ENCODE measurements at places on chromosomes 4 and X. TPM values are rescaled to one million over a fixed set of nuclear protein-coding genes. Genes with fewer than 3 reads are reported as not detected.

DNA sequence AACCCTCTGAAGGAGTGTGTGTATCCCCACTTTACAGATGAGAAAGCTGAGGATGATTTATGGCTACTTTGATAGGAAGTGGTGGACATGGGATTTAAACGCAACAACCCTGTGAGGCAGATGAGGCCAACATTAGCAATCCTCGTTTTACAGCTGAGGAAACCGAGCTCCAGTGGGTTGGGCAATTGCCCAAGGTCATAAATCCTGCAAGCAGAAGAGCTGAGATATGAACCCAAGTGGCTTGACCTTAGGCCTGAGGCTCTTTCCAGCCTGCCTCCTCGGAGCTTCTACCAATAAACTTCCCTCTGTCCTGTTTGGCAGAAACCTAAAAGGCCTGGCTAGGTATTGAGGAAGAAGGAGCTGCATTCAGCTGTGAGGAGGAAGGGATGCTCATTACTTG is 185.5 kb upstream of the RBPJ start:
- no peak for DNase-seq
- H3K27ac ChIP-seq: no peak overlapping the region
- H3K36me3 ChIP-seq: no peaks in the 10 kb centered on the region

DNA sequence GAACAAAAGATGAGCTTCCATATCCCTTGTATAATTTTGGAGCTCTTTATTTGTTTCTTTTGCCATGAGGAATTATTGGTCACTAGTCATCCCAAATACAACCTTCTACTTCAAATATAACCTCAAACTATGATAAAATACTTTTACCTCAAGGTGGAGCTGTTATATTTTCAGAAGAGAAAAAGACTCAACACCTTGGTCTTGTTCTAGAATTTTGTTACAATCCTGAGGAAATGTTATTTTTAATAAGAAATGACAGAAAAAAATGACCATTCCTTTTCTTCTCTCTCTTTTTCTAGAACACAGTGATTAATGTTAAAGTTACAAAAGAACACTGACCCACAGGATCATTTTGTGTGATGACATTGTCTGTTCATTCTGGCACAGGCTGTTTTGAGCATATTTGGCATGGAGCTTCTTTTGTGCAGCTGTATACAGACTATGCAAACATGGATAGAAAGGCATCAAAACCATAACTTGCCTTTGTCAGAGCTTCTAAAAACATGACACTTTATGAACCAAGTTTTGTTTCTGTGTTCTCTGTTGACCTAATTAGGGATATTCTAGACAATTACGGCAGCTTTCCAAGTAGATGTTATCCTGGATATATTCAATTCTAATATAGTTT is 159.6 kb upstream of the CTSO start:
- no peak overlapping the region for H3K27ac ChIP-seq
- H3K36me3 ChIP-seq: no peaks in the 10 kb centered on the region
- H3K4me3 ChIP-seq: no peak overlapping the region
- H3K4me1 ChIP-seq: no peaks in the 10 kb centered on the region
- H3K27me3 ChIP-seq: no peaks in the 10 kb centered on the region

GRCh38 chr4:66972087-66972486 is 573.2 kb downstream of the CENPC start:
- no peak for DNase-seq
- no peaks in the 10 kb centered on the region for H3K36me3 ChIP-seq
- no peaks in the 10 kb centered on the region for H3K27me3 ChIP-seq
- H3K4me3 ChIP-seq: no peak overlapping the region
- no peak overlapping the region for H3K27ac ChIP-seq
- H3K4me1 ChIP-seq: no peaks in the 10 kb centered on the region

GRCh38 chr4:184481544-184481943 is 7.2 kb upstream of the IRF2 start:
- no peak overlapping the region for H3K27ac ChIP-seq
- no peaks in the 10 kb centered on the region for H3K27me3 ChIP-seq
- no peaks in the 10 kb centered on the region for H3K36me3 ChIP-seq

GRCh38 chr4:153758136-153758535 is 1.7 kb downstream of the RNF175 start:
- peaks cover 4% of the 10 kb centered on the region for H3K27me3 ChIP-seq
- no peak for DNase-seq
- no peaks in the 10 kb centered on the region for H3K36me3 ChIP-seq

- no peaks in the 10 kb centered on the region for H3K27me3 ChIP-seq
- H3K4me3 ChIP-seq: no peak overlapping the region
- no peak for DNase-seq
- no peak overlapping the region for H3K27ac ChIP-seq
- H3K4me1 ChIP-seq: no peaks in the 10 kb centered on the region
- H3K36me3 ChIP-seq: no peaks in the 10 kb centered on the region
Observed at GRCh38 chr4:121227341-121227792, 63.2 kb upstream of the TNIP3 start.

DNA sequence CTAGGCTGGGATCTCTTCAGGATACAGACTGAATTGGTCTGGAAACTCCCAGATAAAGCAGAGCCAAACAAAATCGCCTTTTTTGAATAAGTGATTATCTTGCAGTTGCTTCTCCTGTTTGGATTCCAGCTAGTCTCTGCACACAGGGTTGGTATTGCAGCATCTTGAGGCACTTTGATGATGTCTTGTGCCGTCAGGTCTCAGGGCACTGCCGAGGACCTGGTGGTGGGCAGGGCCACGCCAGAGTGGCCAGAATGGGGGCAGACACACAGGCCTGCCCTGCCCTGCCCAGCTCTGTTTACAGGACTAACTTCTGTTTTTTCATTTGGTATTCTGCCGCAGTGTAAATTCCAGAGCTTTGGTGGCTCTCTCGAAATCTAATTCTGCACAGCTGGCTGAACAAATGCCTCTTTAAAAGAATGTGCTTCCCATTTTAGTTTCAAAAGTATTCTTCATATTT is 276.1 kb downstream of the NR3C2 start:
- H3K36me3 ChIP-seq: no peaks in the 10 kb centered on the region
- H3K27me3 ChIP-seq: no peaks in the 10 kb centered on the region
- H3K4me3 ChIP-seq: no peak overlapping the region
- H3K27ac ChIP-seq: no peak overlapping the region

GRCh38 chr4:20916106-20916505 is 215.8 kb downstream of the PACRGL start:
- no peak overlapping the region for H3K4me3 ChIP-seq
- no peaks in the 10 kb centered on the region for H3K4me1 ChIP-seq
- DNase-seq: no peak
- no peaks in the 10 kb centered on the region for H3K27me3 ChIP-seq
- H3K27ac ChIP-seq: no peak overlapping the region

Gene POU3F4
- total RNA-seq: not detected

Gene FAM47E
- total RNA-seq: 3.2 TPM

Gene GATA1
- 0.55 TPM for total RNA-seq
